ENCODE measurements at places on chromosomes 3 and 15.

- DNase-seq, result no peak
Measured at GRCh38 chr3:78690766-78691165, 1077.0 kb downstream of the ROBO1 start.

DNA sequence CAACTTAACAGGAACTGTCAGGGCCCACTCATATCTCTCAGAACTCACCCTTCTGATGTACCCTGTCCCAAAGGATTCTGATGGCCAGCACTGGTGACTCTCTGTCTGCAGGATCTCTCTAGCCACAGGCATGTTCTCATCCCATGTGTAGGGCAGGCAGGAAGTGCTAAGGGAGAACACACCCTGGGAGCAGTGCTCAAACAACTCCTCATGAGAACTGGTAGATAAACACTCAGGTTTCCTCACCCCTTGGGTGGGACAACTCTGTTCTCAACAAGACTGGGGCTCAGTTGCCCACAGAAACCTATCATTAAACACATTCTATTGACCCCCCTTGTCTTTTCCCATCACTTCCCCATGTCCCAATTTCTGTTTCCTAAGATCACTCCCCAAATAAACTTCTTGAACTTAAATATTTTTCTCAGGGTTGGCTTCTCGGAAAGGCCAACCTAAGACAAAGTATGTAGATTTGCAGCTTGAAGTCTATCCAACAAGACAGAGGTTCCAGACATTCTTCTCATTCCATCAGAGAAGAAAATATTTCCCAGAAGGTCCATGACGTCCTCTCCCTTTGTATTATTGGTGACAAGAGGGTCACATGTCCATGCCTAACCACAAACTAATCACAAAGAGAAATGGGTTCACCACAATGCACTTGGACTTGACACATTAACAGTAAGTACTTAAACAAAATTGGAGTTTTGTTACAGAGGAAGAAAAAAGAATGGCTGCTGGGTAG, 276.6 kb upstream of the GADL1 start:
- DNase-seq, result no peak

GRCh38 chr3:18236726-18237125, 188.4 kb downstream of the SATB1 start:
- no peak for DNase-seq

- no peak for DNase-seq
Measured at GRCh38 chr3:36591959-36592358, 172.4 kb downstream of the DCLK3 start.

- DNase-seq, result no peak
Measured at GRCh38 chr3:129650256-129650872, 43.9 kb upstream of the PLXND1 start.

GRCh38 chr3:46354478-46354877, 567 bp downstream of the CCR2 start:
- no peak for DNase-seq

GRCh38 chr3:170839518-170840100, 30.4 kb downstream of the RPL22L1 start:
- DNase-seq, result no peak

- DNase-seq, result peak; percentile 34
Measured at GRCh38 chr15:51380999-51381806, 39.7 kb downstream of the GLDN start.

GRCh38 chr15:39357480-39358268, 223.2 kb upstream of the THBS1 start:
- DNase-seq, result no peak

DNA sequence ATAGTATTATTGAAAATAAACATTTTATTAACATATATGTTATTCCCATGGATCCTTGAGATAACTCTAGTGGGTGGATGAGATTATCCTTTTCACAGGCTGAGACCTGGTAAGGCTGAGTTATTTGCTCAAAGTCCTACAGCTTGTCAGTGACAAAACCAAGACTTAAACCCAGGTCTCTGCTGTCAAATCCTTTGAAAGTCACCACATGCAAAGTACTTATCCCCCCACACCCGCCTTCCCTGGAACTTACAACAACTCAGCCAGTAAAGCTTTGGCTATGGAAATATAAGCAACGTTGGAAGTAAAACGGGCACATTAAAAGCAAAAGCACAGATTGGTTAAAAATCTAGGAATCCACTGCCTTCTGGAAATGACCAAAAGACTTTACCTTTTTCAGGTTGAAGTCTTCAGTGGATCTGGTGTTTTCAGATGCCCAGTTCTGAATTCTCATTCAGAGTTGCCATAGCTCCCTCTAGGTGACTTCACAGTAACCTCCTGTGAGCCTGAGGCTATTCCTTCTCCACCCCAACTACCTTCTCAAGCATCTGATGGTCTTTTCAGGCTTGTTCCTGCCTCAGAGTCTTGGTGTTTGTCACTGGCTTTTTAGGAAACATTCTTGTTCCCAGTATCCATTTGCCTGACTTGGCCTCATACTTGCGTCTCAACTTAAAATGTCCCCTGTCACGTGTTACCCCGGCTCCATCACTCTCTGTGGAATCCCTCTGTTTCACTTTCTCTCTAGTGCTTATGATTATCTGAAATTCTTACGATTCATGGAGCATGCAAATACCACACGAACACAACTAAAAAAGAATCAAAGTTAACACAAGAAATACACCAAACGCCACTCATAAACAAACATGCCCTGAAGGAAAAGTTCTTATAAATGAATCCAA, 131.2 kb downstream of the MAGI1 start:
- no peak for DNase-seq

GRCh38 chr3:124770336-124771082, 40.3 kb downstream of the UMPS start:
- DNase-seq, result no peak

GRCh38 chr3:89138048-89138447, 30.6 kb downstream of the EPHA3 start:
- DNase-seq, result no peak

- DNase-seq, result no peak
Measured at GRCh38 chr3:97821287-97821773, 481 bp upstream of the CRYBG3 start.

GRCh38 chr15:27019687-27020086, 48.7 kb downstream of the GABRG3 start:
- DNase-seq, result no peak

DNA sequence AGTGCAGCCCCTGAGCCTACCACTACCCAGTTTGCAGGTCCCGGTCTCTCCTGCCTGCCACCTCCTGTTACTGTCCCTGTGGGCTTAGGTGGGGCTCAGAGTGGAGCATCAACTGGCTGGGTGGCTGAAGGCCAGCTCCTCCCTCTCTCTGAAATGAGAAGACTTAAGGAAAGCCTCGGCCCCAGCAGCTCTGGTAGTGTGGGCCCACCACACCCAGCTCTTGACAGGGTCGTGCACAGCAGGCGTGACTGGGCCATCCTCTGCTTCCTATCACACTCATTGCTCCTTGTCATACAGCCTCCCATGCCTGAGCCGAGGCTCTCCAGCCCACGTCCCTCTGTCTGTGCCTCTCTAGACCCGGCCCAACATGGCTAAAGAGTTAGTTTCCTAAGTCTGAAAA, 142.7 kb upstream of the LINGO1 start:
- DNase-seq, result no peak

DNA sequence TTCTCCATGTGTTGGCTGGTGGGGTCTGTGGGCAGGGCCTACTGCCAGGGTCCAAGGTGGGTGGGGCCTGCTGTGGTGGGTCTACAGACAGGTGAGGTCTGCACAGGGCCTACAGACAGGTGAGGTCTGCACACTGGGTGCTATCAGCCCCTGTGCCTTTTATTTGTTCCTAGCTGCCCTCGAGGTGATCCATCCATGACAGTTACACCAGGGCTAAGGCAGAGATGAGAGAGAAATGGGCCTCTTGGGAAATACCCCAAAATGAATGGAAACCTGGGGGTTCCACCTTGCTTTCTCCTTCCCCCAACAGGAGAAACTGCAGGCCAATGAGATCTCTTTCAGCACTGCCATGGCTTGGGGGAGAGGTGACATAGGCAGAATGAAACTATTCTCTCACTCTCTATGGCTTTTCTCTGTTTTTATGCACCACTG, 36.4 kb downstream of the CFAP100 start:
- no peak for DNase-seq

DNA sequence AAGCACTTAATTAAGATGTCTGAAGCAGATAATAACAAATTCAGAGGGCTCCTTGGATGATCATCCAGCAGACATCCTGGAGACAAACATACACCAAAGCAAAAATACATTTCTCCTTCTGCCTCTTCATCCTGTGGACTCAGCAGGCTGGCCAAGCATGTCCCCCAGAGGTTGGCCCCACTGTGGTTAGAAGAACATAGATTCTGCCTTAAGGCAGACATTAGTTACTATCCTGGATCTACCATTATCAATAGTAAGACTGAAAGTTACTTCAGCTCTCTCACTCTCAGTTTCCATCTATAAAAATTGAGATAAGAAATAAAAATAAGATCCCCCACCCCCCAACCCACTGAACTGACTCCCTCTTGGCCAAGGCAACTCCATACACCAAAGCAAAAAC, 28.6 kb upstream of the TGFBR2 start:
- no peak for DNase-seq

GRCh38 chr3:39724233-39724846, 85.1 kb upstream of the MYRIP start:
- no peak for DNase-seq

Data from NCI-H2081 treated with DMSO at 0.1 percent for 48 hours (cell line).